ENCODE measurements at places on chromosomes 11 and 22.

- DNase-seq = no peak
These were observed 28.8 kb downstream of the DKK3 start for GRCh38 chr11:11979488-11980117.

GRCh38 chr11:26191193-26191592, 140.7 kb upstream of the ANO3 start:
- DNase-seq = no peak

DNA sequence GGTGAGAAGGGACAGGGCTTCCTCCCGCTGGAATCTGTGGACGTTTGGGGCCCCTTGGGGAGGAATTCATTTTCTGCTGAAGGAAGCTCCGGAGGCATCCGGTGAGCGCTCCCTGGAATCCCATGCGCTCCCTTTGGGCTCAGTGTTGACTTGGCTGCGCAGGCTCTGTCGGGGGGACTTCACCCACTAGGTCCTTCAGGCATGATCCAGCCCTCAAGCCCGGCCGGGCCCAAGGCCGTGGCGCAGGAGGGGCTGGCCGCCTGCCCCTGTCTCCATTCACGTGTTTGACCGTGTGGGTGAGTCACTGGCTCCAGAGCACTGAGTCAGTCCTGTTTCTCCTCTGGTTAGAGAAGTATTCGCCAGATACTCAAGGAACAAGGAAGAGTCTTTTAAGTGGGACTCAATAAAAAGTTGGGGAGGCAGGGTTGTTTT, 1.4 kb downstream of the CTTN start:
- peak; percentile 60 for DNase-seq

DNA sequence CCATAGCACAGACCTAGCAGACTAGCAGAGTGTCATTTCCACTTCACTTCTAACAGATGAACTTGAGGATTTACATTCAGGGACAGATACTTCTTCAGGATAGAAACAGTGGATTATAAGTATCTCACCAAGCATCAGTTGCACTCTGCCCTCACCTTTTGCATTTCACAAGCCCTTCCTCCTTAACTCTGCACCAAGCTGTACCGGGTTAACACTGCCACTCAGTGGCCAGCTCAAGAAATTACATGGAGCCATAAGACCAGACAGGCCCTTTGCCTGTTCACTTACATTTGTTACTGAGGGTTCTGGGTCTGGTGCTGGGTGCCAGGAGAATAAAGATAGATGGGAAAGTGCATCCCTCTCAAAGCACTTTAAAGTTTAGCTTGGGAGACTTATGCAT, 309.8 kb downstream of the SHANK2 start:
- no peak for DNase-seq

DNA sequence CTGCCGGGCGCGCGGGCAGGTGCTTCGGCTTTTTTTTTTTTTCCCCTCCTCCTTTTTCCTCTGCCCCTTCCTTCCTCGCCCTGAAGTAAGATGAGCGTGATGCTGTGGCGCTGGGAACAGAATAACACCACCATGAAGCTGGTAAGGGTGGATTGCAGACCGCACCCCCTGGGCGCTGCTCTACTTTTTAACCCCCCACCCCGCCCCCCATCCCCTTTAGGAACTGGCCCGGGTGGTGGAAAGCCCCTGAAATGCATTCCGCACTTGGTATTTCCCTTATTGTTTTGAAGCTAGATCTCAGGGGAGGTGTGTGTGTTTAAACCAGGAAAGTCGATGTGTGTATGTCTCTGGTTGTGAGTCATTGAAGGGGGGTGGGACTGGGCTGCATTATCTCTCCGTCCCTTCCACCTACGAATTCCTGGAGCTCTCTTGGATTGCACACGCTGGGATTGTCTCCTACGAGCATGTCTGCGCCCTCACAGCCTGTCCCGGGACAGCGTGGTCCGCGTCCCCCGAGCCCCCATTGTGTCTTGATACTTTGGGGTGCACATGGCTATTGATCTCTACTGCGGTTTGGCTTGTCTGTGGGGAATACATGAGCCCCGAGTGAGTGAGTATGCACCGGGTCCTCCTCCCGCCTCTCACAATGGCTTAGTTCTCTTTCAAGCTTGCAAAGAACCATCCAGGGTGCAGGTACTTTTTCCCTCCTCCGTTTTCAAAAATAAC, 64.9 kb downstream of the NAV2 start:
- peak; percentile 66 for DNase-seq

DNA sequence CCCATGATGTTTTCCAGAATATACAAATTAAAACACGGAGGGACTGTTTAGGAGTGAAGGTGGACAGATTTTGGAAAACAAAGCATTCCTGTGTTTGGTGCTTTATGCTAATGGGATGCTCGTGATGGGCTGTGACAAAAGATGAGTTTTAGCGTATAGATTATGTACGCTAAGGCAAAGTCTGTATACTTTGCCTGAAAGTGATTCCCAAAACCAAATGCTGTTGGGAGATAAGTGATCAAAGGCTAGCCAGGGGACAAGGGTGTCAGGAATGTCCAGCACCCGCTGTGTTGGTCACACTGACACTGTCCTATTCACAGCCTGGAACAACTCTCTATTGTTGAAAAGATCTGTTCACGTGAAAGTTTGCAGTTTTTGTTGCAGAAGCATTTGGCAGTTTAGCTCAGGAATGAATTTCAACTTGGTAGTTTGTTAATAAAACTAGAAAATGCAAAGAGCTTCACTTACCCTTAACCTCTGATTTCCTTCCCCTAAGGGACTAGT, 1.5 kb downstream of the JAM3 start:
- DNase-seq = no peak

- DNase-seq = no peak
These were observed 5.5 kb downstream of the DCHS1 start for GRCh38 chr11:6650104-6650503.

- no peak for DNase-seq
These were observed 15.7 kb upstream of the TTC36 start for GRCh38 chr11:118511601-118512000.

DNA sequence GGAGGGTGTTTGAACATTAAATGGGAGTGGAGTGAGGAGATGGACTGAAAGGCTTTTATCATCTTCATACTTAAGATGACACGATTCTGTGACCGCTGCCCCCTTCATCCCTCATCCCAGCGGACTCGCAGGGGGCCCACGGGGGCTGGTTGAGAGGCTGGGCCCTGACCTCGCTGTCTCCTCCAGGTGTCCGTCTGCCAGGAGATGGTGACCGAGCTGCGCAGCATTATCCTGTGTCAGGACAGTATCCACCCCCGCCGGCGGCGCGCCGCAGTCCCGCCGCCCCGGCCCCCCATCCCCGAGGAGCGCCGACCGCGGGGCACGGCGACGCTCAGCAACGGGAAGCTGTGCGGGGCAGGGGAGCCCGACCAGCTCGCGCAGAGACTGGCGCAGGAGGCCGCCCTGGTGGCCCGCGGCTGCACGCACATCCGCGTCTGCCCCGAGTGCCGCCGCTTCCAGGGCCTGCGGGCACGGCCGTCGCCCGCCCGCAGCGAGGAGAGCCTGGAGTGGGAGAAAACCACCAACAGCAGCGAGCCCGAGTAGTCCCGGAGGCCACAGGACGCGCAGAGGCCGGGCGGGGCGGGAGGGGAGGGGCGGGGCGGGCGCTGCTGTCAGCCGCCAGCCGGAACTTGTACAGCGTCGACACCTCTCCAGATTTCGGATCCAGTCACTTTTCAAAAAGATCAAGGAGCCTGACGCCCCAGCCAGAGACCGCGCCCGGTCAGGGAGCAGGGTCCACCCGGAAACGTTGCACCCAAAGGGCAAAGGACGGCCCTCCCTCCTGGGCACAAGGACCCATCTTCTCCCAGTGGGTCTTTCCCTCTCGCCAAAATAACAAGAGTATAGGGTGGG, 38.0 kb upstream of the TBCEL start:
- DNase-seq = peak; percentile 81

- peak; percentile 84 for DNase-seq
These were observed 2.6 kb downstream of the PATZ1 start for GRCh38 chr22:31343235-31344191.

GRCh38 chr11:73034331-73034730, 107.8 kb downstream of the FCHSD2 start:
- no peak for DNase-seq

DNA sequence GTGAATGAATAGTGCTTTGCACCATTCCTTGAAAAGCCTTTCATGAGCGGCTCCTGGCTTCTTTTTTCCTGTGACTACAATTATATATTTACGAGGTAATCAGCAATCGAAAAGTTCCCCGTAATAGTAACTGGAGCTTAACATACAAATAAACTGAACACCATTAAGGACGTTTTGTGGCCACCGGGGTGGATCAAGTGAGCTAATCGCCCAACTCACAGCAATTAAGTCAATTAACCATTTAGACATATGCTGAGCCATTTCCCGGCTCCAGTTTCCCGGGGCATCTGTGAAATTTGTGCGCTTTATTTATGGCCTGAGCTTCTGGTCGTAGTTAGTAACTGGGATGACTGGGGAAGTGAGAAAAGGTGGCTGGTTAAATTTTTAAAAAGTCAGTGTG, 465.2 kb downstream of the MIAT start:
- no peak for DNase-seq
